ENCODE measurements at places on chromosomes 16 and 17.

- DNase-seq, result no peak
Measured at GRCh38 chr17:1714427-1714979, 4.3 kb upstream of the TLCD2 start.

DNA sequence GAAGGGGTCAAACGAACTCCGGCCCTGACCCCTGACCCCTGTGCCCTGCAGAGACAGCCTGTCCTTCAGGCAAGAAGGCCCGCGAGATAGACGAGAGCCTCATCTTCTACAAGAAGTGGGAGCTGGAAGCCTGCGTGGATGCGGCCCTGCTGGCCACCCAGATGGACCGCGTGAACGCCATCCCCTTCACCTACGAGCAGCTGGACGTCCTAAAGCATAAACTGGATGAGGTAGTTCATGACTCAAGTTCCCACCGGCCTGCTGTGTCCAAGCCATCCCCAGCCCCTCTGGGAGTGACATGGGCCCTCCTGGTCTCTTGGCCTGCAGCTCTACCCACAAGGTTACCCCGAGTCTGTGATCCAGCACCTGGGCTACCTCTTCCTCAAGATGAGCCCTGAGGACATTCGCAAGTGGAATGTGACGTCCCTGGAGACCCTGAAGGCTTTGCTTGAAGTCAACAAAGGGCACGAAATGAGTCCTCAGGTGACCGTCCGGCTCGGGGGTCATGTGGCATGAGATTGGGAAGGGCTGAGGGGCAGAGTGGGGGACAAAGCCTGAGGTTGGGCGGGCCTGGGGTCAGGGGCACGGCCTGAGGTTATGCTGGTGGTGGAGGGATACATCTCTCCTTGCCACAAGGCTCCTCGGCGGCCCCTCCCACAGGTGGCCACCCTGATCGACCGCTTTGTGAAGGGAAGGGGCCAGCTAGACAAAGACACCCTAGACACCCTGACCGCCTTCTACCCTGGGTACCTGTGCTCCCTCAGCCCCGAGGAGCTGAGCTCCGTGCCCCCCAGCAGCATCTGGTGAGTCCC, 5.7 kb downstream of the MSLN start:
- no peak for DNase-seq

DNA sequence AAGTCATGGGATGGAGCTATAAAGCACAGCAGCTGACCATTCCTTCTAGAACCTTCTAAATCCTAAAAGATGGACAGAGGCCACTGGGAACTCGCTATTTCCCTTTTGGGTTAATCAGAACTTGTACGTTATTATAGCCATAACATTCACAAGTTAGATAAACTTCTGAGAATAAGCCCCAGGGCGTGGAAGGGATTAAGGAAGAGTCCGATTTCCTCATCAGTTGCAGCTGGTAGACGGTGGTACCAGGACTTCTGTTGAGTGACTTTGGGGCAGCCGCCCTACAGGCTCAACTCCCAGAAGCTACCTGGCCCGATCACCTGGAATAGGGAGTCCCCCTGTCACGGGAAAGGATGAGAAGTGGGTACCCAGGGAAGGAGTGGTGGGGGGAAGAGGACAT, 370.1 kb upstream of the ZFHX3 start:
- DNase-seq, result no peak

GRCh38 chr16:58419241-58419990, 27.1 kb downstream of the GINS3 start:
- DNase-seq, result no peak

DNA sequence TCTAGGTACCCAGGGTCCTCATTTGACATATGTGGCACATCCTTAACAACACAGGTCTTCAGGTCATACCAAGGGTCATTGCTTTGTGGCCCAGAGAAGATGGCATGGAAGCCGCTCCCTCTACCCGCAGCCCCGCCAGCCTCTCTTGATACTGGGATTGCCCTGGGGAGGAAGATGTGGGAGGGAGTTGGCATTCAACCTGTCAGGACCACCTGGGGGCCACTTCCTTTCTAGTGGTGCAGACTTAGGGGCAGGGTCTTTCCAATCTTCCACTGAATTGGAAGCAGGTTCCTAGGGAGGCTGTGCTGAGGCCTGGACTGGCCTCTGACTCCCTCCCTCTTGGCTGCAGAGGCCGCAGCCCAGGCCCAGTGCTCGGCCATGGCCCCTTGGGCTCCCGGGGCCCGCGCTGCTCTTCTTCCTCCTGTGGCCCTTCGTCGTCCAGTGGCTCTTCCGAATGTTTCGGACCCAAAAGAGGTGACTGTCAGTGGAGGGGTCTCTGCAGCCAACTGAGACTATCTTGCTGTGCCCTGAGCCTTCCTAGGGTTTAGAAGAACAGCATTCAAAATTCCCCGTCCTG, 5.1 kb upstream of the HEXIM1 start:
- no peak for DNase-seq

DNA sequence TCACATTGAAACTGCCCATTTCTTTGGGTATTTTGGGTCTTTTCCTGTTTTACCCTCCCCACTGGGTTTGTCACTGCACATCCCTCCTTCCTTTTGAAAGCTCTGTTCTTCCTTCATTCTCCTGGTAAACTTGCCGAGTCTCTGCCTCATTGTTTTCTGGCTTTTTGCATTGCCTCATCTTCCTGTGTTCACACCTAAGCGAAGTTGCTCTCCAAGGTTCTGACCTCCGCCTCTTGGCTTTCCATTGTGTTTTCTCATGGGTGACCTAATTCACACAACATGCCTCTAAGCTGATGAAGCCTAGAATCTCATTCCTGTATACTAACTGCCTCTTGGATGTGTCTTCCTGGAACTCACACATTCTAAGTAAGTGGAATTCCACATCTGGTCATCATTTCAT, 1096.1 kb upstream of the EEF2KMT start:
- DNase-seq, result no peak

- DNase-seq, result no peak
Measured at GRCh38 chr17:17506181-17506741, 10.1 kb upstream of the RASD1 start.

GRCh38 chr16:76329106-76329505, 51.9 kb downstream of the CNTNAP4 start:
- DNase-seq, result no peak

GRCh38 chr17:7997186-7997585, 5.2 kb upstream of the GUCY2D start:
- peak; percentile 39 for DNase-seq

DNA sequence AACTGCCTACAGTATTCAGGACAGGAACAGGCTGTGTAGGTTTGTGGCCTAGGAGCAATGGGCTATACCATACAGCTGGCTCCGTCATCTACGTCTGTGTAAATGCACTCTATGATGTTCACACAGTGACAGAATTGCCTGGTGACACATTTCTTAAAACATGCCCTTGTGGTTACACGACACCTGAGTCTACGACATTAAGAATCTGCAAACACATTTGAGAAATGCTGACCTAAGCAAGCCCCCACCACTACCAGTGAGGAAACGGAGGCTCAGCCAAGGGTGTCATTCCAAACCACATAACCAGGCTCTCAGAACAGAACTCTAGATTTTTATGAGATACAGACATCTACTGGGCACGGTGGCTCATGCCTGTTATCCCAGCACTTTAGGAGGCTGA, 23.5 kb downstream of the USP36 start:
- DNase-seq, result peak; percentile 93

DNA sequence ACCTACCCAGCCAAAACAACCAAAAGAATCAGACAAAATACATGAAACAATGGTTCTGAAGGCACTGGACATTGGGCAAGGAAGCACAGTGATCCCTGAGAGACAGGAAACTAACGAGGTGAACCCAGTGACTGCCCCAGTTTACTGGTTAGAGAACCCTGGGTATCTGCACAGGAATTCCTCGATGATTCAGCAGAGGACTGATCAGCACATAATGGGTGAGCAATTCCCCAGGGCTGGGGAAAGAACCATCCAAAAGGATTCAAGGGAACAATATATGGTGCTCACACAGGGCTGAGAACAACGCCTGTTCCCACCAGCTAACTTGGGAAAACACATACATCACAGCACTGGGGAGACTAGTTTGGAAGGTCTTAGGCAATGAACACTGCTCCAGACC, 167.2 kb downstream of the PARN start:
- no peak for DNase-seq

GRCh38 chr16:66534376-66534799, 15.5 kb downstream of the TK2 start:
- DNase-seq, result no peak

GRCh38 chr17:31266042-31266441, 31.0 kb downstream of the OMG start:
- DNase-seq, result no peak

GRCh38 chr16:48471435-48471834, 86.2 kb upstream of the SIAH1 start:
- no peak for DNase-seq

- DNase-seq, result no peak
Measured at GRCh38 chr17:50234581-50234980, 33.1 kb upstream of the COL1A1 start.

- no peak for DNase-seq
Measured at GRCh38 chr17:6471531-6472465, 27.5 kb downstream of the PIMREG start.

DNA sequence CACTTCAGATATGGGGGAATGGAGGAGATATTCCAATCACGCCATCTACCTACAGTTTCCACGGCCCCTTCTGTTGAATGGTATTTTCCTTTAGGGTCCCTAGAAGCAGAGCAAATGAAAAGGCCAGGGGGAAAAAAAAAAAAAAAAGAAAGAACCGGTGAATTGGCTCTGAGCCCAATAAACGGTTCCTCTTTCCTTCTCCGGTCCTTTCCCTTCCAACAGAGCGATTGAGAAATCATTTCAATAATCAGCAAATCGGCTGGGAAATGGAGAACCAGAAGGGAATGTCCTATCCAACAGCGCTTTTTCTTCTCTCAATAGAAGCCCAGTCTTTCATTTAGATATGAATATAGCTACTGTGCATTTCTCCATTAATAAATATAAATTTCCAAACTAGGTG, 26.8 kb upstream of the HOXB13 start:
- no peak for DNase-seq

- no peak for DNase-seq
Measured at GRCh38 chr17:57360266-57360665, 103.9 kb downstream of the MSI2 start.

- peak; percentile 18 for DNase-seq
Measured at GRCh38 chr17:19440421-19440820, 29.4 kb downstream of the RNF112 start.

DNA sequence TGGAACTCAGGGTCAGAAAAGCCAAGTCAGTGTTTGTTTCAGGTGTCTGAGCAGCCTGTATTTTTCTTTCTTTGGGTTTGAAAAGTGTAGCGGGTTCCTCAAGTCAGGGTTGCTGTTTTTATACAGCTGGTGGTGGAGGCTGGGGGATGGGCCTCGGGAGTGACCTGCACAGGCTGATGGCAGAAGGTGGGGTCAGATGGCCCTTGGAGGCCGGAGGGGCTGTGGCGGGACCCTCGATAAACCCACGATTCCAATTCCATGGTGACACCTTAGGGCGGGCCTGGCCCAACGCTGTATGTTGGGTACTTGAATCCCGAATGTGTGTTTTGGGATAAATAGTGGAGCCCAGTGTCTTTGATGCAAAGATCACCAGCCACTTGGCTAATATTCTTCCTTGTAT, 28.7 kb downstream of the COX4I1 start:
- DNase-seq, result no peak

GRCh38 chr16:15642557-15643047, 352 bp downstream of the MARF1 start:
- DNase-seq, result peak; percentile 81

GRCh38 chr17:46010597-46011186, 11.6 kb downstream of the STH start:
- no peak for DNase-seq

- DNase-seq, result no peak
Measured at GRCh38 chr16:75086688-75087374, 29.7 kb downstream of the LDHD start.

GRCh38 chr17:65370669-65371131, 190.7 kb downstream of the AXIN2 start:
- DNase-seq, result no peak

DNA sequence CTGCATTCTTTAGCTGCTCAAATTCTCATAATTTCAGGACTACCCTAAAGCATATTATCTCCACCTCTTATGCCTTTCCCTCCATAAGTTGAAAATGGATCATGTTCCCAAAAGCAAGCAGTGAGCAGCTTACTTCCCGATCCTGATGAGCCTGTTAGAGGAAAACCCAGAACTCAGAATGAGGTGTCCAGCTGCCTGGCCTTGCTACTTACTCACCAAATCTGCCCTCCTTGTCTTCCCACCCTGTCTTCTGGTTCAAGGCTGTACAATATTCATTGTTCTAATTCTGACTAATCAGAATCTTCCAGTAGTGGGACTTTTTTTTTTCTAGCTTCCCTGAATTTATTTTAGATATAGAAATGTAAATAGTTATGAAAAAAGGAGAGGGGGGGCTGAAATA, 10.8 kb downstream of the LYRM1 start:
- no peak for DNase-seq

- DNase-seq, result no peak
Measured at GRCh38 chr17:36686123-36686669, 84.8 kb downstream of the MRM1 start.

DNA sequence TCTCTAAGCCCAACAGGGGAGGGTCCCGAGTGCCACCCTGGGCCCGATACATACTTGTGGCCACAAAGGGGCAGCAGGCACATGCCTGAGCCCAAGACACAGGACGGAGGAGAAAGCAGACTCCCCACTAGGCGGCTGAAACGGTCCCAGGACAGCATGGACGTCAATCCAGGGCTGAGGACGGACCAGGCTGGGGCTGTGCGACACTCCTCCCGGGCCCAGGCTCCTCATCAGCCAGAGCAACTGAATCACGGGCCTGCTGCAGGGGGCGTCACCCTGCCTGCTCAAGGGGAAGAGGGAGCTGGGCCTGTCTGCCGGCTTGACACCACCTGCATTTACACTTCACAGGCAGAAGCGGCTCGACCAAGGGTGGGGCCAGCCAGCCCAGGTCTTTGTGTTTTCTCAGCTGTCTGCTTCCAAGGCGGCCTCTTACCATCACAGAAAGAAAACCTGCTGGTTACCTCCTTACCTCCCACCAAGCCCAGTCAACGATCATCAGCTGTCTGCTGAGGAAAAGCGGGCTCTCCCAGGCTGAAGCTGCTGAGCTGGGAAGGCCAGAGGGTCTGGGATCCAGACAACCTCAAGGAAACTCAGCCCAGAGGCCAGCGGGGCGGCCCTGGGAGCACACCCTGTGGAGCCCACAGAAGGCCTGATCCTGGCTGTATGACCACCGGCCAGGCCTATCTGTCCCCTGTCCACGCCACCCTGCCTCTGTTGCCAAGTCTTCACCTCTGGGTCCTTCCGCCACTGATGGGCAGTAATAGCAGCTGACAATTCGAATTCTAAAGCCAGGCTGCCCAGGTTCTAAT, 26.4 kb downstream of the KIFC3 start:
- DNase-seq, result no peak

DNA sequence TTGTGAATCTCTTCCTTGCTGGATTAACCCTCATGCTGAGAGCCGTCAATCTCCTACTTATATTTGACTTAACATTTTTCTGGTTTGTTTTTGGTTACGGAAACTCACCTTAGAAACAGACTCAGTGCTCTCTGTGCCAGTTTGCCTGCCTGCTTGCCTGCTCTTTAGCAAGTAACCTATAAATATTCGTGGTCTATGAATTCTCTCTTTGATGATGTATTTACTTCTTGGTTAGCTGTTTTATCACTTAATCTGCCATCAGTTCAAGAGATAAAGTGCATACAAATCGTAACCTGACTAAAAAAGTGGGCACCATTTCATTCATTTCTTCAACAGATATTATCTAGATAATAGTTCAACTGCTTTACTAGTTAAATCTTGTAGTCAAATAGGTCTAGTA, 26.7 kb downstream of the CYB5B start:
- no peak for DNase-seq
